ENCODE measurements at places on chromosomes 1 and 21.

DNA sequence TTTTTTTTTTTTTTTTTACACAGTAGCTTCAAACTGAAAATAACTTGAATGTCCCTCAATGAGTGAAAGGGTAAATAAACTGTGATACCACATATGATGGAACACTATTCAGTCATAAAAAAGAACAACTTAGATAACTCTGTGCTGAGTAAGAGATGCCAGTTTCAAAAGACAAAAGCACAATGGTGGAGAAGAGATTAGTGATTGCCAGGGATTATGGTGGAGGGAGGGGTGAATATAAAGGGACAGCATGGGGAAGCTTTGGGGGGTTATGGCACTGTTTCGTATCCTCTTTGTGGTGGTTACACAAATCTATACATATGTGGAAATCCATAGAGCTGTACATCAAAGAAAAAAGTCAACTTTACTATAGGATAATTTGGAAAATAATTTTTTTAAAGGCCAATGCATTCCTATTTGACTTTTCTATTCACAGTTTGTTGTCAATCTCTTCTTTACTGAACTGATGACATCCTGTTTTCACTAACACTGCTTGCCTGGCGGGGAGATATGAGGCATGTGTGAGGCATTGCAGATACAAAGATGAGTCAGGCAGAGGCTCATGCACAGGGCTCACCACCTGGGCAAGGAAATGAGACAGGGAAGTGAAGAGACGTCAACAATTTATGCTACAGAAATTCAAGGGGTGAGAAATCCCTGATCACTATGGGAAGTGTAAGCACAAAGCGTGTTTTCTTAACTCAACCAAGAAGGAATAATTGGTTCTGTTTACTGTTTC, 302.7 kb downstream of the DUSP10 start:
- DNase-seq = no peak

- no peak for DNase-seq
These were observed 129.7 kb downstream of the ITSN1 start for GRCh38 chr21:33771976-33772375.

DNA sequence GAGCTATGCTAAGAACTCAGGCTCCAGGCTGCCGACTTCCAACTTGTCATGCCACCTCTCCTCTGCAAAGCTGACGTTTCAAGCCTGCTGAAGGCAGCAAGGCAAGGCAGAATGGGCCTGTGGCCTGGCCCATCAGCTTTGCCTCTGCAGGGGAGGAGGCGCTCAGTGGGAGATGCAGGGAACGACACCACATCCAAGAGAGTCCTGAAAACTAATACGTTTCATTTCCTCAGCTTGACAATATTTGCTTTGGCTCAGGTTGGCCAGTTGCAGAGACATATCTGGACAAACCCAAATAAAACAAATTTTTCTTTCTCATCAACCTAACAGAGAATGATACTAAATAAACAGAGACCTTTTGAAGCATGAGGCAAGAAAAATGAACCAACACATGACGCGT, 35.3 kb downstream of the BEND5 start:
- no peak for DNase-seq

- no peak for DNase-seq
These were observed 136.8 kb upstream of the SPAG17 start for GRCh38 chr1:118321840-118322239.

DNA sequence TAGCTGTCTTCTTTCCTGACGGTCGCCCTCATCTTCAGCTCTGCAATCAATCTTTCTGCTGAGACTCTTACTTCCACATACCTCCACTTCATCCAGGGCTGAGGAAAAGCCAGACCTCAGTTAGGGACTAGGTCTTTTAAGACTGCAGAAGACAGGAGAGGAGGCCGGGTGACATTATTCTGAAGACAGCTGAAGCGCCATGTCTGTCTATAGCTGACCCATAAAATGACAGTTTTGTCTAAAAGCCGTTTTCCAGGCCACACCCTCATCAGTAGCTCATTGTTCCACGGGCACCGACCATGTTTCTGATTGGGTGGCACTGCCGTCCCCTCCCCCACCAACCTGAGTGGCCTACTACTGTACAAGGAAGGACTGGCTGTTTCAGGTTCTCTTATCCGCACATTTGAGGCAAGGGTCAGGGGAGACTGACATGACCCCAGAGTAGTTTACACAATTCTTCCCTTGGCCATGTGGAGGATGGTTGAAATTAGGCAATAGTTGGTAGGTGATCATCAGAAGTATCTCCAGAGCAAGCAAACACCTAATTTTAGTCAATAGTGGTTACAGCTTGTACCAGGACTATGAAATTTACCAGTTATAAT, at the start of gene ADCY10:
Gene ADCY10 (minus strand): TSS at position 240 of the 602 bp plus-strand sequence. CDS start 8,994 bp downstream, outside the sequence.
- DNase-seq = no peak

DNA sequence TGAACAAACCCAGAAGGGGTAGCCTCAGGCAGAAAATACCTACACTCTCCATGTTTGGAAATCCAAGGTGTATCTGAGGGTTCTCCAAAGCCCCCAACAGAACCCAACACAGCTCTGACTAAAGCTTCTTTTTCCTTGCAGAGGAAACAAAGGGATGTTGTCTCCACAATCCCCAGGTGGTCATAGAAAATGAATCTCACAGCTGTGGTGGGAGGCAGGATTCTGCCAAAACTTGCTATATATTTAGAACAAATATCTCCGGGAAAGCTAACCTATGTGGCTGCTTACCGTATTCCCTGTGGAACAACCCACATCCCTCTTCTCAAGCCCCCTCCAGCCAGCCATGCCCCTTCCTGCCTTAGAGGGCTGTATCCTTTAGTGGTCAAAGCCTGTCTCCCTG, 406.1 kb downstream of the PRDM2 start:
- no peak for DNase-seq

DNA sequence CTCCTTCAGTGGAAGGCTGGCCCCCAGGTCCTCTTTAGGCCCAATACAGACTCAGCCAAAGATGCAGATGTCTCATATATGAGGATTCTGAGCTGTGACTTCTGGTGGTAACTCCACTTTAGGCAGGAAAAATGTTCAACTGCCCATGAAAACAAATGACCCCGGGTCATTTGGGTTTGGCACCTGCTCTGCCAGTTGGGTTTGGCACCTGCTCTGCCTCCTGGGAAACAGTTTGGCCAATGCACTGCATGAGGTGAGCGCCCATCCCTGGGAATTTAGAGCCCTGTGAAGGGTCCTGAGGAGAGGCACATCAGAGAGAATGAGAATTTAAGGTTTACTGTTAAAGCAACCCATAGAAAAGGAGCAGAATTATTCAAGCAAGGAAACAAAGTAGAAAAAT, 45.3 kb downstream of the B3GALT5 start:
- no peak for DNase-seq

GRCh38 chr1:30275926-30276764, 447.2 kb downstream of the MATN1 start:
- DNase-seq = no peak

DNA sequence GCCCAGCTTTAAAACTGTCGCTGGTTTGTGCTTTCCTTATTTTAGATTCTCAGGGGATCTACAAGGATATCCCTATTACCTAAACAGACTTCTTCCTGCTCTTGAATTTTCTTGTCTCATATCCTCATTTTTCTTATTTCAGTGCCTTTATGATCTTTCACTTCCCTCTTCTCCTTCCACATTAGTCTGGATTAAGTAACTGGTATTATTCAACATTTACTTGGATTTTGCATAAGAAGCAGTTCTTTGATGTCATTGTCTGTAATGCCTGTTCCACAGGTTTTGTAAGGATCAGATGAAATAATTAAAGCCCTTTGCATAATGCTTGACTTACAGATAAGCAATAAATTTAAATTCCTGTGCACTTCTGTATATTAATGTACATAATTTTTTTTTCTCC, 26.5 kb downstream of the CXADR start:
- no peak for DNase-seq

DNA sequence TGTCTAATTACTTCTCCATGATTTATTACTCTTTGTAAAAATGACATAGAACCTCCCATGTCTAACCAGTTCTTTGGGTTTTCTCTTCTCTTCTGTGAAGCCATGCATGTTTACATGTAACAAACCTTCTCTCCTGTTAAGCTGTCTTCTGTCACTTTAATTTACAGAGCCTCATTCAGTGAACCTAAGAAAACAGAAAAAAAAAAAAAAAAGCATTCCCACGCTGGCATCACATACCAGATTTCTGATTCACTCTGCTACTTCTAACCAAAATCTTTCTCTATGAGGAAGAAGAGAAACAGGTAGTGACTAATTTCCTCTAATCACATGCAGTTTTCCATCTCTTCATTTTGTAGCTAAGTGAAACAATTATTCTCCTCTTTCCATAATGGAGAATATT, 141.4 kb upstream of the CXADR start:
- DNase-seq = peak; percentile 62

DNA sequence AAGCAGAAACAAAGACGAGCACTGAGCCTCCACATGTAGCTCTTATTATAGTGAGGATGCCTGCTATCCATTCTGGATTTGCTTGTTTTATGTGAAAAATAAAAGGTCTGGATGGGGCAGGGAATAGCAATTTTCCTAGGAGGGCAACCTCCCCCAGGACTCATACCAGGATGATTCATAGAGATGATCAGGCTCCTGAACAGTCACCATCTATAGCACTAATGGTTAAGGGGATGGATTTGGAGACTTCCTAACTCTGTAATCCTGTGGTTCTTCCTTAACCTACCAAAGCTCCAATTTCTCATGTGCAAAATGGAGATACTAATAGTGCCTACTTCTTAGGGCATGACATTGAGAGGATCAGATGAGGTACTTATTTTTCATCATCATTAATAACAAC, 34.5 kb upstream of the CD58 start:
- no peak for DNase-seq

DNA sequence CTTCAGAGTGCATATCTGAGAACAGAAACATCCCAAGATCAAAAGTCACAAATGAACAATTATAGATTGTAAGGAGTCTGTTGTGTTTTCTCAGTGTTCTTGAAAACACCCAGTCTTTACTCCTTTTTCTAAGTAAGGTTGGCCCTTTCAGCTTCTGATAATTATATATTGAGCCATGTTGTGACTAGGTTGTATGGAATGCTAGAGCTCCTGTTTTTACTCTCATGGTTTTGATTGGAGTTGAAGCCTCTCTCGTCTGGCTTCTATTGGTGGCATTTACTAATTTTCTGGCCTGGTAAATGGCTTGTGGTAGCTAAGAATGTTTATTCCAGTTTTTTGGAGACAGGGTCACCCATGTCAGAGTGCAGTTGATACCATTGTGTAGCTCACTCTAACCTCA, 84.7 kb downstream of the NDUFS5 start:
- no peak for DNase-seq

GRCh38 chr1:85332575-85332974, 56.1 kb upstream of the BCL10 start:
- no peak for DNase-seq

- DNase-seq = no peak
These were observed 213.5 kb upstream of the NRIP1 start for GRCh38 chr21:15278279-15278678.

DNA sequence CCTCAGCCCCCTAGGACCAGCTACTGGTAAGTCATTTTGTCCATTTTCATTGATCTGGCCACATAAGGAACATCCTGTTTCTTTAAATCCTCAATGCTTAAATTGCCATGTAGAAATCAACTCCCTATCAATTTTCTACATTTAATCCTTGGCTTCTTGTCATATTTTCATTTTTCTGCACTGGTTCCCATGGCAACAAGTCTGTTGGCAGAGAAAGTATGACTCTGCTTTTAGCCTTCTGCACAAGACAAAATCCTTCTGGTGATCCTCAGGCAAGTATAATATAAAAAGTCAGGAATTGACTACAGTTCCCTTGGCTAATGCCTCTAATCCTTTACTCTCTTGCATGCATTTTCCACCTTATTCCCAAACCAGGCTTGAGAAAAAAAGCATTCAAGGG, 65.0 kb downstream of the LRRC40 start:
- no peak for DNase-seq

- no peak for DNase-seq
These were observed 28.0 kb downstream of the CD1D start for GRCh38 chr1:158208586-158209116.

DNA sequence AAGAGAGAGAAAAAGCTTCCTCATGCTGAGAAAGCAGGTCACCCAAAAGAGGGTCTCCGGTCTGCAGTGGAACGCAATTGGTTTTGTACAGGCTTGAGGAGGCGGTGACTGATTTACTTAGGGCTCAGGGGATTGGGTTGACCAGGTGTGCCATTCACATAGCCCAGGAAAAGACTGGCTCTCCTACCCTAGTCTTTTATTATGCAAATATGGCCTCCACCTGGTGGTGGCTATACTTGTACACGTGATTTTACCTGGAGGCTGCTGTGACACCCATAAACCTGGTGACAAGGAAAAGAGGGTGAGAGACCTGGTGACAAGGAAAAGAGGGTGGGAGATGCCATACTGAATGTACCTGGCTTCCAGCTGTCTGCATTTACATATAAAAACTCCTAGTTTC, 49.9 kb downstream of the DNTTIP2 start:
- no peak for DNase-seq

GRCh38 chr21:39518847-39519210, 67.1 kb downstream of the SH3BGR start:
- no peak for DNase-seq

GRCh38 chr21:35504951-35505466, 455.9 kb upstream of the RUNX1 start:
- no peak for DNase-seq

GRCh38 chr1:14626869-14627607, 28.6 kb downstream of the KAZN start:
- no peak for DNase-seq

DNA sequence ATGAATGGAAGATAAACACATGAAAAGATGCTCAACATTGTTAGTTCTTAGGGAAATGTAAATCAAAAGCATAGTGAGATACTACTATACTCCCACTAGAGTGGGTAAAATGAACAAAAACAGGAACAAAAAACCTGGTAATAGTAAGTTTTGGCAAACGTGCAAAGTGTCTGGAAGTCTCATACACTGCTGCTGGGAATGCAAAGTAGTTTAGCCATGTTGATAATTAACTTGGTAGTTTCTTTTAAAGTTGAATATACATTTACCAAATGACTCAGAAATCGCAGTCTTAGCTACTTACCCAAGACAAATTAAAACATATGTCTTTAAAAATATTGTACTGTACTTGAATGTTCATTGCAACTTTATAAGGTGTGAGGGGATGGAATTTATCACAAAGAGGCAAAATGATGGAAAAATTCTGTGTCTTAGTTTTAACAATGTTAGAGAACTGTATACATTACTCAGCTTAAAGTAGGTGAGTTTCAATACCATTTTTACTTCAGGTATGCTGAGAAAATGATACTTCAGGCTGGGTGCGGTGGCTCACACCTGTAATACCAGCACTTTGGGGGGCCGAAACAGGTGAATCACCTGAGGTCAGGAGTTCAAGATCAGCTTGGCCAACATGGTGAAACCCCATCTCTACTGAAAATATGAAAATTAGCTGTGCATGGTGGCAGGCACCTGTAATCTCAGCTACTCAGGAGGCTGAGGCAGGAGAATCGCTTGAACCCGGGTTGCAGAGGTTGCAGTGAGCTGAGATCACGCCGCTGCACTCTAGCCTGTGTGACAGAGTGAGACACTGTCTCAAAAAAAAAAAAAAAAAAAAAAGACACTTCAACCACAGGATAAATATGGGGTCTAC, 102.3 kb downstream of the PDE4B start:
- no peak for DNase-seq

GRCh38 chr1:210246447-210246846, 13.9 kb downstream of the SERTAD4 start:
- DNase-seq = no peak

- DNase-seq = no peak
These were observed 603 bp upstream of the DHRS3 start for GRCh38 chr1:12618661-12618964.
